Thoracic aorta (tissue), 2 donors: ENCODE measurements at places on chromosomes 1 and 21.

GRCh38 chr1:25129380-25129779 is 102.9 kb downstream of the SYF2 start:
- DNase-seq, result no peak

DNA sequence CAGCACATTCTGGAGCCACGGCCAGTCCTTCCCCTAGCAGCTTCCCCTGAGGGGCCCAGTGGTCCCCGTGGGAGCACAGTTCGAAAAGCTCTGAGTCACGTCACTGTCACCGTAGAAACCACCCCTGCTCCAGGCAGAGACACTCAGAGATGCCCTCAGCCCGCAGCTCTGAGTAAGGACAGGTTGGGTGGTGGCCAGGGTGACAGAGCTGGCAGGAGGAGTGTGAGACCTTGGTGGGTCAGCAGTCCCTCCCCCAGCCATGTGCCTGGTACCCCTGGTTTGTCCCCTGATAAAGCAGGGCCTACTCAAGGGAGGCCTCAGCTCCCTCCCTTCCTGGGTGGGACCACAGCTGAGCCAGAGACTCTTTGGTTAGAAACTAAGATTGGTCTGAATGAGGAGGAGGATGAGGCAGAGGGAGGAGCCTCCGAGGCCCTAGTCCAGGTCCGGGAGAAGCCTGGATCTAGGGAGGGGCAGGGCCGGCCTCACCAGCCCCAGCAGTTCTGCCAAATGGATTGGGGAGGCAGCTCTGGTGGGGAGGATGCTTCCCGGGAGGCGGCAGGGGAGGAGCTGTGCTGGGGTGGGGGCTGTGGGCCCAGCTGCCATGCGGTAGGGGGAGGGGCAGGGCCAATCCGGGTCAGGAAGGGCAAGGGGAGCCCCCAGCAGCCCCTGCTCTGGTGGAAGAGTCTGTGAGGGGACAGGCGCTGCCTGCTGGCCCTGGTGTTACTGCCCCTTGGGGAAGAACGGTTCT is 55.2 kb downstream of the SLC9A1 start:
- DNase-seq, result peak; percentile 67

- no peak for DNase-seq
These were observed 758 bp upstream of the CNTN2 start for GRCh38 chr1:205041998-205042910.

DNA sequence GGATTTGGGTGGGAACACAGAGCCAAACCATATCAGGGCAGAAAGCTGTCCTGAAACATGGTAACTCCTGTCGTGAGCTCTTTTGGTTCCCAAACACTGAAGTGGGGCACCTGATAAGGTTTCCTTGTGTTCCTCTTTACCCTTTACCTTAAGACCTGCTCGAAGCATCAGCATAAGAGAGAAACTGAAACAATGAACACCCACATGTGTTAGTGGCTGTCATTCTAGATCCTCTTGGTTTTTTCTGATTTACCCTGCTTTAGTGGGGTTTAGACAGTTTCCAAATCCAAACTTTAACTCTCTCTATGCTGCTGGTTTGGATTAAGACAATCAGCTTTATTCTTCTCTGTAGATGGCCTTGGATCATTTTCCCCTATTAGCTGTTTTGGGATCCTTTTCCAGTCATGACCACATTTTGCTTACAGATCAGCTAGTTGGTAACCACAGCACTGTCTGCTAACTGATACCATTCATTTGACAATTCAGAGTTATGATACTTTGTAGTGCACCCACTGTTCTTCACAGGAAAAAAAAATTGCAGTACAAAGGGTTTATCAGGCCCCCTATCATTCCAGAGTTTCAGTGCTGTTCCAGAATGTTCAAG is 975 bp upstream of the MNDA start:
- DNase-seq, result no peak

GRCh38 chr1:53390261-53390660 is 62.4 kb upstream of the LRP8 start:
- DNase-seq, result no peak

GRCh38 chr1:5490635-5491034 is 501.6 kb downstream of the NPHP4 start:
- DNase-seq, result no peak

- DNase-seq, result no peak
These were observed 48.9 kb downstream of the SLC66A1 start for GRCh38 chr1:19360843-19361610.

- peak; percentile 88 for DNase-seq
These were observed 17.4 kb upstream of the GNG12 start for GRCh38 chr1:67850611-67851075.

- DNase-seq, result no peak
These were observed 13.2 kb upstream of the GBP5 start for GRCh38 chr1:89285745-89286380.

- DNase-seq, result peak; percentile 96
These were observed 38.4 kb downstream of the SPEN start for GRCh38 chr1:15885701-15886610.

DNA sequence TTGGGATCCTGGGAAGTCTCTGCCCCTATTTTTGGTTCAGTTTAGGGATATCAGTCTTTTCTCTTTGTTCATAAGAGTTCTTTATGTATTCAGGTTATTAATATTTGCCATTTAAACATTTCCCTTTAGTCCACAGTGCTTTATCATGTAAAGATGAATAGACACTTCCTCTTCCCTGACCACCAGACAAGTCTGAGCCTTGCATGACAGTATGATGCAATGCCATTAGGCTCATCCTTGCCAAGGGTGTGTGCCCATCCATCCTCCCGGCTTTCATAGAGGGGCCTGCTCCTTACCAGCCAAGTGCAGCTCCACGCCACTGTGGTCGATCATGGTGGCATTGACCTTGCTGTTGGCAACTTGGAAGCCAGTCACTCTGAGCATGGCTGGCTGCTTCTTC is 52.1 kb downstream of the ZSCAN20 start:
- DNase-seq, result no peak

GRCh38 chr21:14554948-14555347 is 8.8 kb upstream of the SAMSN1 start:
- no peak for DNase-seq

GRCh38 chr21:20581361-20581760 is 416.8 kb upstream of the NCAM2 start:
- DNase-seq, result no peak

DNA sequence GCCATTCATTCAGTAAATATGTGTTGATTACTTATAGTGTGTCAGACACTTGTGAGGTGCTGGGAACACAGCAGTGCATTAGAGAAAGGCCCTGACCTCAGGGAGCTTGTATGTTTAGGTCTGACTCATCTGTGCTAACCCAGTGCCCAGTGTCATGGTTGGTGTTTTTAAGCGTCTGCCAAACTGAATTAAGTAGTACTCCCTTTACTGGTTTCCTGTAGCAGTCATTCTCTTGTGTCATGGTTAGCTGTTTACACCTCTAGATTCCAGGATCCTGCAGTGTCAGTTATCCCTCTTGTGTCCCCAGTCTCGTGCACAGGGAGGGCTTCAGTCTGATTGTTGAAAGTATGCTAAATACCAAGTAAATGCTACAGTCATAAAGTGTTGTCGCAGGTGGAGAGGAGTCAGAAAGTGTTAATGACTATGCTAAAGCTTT is 14.2 kb downstream of the UCK2 start:
- DNase-seq, result no peak

GRCh38 chr1:244354810-244355278 is 96.9 kb downstream of the ADSS2 start:
- no peak for DNase-seq

DNA sequence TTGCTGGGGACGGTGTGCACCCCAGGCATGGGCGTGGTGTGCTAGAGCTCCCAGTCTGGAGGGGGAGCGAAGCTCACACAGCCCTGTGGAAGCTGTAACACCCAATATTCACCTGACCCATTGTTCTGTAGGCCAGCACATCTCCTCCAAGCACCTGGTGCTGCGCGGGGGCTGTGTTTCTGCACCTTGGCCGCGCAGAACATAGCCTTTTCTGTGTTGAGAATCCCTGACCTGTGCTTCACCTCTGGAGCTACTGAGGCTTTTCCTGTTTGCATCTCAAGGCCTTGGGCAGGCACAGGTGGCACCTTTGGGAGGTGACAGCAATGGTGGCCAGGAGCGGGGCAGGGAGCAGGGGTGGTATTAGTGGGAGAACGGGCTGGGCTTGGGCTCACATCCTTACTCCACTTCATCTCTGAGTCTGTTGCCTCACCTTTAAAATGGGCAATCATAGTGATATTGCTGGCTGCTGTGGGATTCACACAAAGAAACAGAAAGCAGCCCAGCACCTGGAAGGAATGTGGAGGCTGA is 343.9 kb upstream of the AJAP1 start:
- no peak for DNase-seq

DNA sequence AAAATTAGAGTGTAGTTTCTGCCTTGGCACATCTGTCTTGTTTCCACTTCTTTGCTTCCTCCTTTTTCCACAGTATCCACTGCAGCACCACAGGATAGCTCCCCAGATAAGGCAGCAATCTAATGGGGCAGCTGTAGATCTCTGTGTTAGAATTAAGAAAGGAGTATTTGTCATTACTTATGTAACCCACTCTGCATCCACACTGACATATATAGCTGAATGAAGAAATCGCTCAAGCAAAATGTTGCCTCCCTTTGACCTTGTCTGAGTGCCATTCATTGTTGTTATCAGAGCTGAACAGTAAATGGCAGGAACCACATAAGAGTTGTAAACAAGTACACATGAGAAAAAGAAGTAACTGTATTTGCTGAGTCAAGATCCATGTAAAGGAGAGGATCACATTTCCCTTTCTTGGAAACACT is 45.9 kb upstream of the DPH5 start:
- no peak for DNase-seq

DNA sequence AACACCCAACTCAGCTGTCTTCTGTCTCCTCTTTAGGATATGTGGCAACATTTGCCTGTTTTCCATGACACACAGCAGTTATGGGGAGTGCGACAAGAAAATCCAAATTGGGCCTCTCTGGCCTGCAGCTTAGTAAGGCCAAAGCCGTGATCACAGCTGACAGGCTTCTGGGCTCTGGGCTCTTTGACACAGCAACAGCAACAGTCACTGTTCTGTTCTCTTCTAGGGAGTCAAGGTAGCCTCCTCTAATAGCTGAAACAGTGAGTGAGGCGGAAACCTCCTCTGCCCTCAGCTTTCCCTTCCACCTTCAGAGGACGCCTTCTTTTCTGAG is 19.0 kb downstream of the CLCA1 start:
- no peak for DNase-seq

- DNase-seq, result no peak
These were observed 404.2 kb downstream of the PLPP3 start for GRCh38 chr1:56175211-56175610.

DNA sequence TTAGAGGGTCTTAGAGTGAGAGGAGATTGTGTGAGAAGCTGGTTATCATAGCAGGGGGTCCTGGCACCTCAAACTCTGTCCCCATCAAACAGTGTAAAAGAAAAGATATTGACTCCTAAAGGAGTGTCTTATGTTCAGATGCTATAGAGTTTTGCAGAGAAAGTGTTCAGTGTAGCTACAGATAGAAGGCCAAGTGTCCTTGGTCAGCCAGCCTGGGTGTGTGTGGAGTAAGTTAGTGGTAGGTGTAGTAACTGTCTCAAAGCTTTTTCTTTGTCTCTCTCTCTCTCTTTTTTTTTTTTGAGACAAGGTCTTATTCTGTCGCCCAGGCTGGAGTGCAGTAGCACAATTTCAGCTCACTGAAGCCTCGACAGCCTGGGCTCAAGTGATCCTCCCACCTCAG is 17.2 kb downstream of the CAMTA1 start:
- DNase-seq, result no peak
